ENCODE measurements at places on chromosomes 11 and 22.

GRCh38 chr22:22463855-22464540, 44.5 kb downstream of the ZNF280B start:
- peak; percentile 9 for DNase-seq

- DNase-seq, result no peak
These were observed 219.0 kb downstream of the CEP164 start for GRCh38 chr11:117546431-117547194.

DNA sequence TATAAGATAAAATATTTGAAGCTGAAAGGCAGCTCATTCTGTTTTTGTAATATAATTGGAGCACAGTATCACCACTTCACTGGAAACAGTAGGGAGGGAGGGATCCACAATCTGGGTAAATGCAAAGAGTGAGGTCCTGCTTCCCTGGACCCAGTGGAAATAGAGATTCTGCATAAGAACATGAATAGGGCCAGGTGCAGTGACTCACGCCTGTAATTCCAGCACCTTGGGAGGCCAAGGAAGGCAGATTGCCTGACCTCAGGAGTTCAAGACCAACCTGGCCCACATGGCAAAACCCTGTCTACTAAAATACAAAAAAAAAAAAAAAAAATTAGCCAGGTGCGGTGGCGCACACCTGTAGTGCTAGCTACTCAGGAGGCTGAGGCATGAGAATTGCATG, 143.7 kb downstream of the DBX1 start:
- no peak for DNase-seq

DNA sequence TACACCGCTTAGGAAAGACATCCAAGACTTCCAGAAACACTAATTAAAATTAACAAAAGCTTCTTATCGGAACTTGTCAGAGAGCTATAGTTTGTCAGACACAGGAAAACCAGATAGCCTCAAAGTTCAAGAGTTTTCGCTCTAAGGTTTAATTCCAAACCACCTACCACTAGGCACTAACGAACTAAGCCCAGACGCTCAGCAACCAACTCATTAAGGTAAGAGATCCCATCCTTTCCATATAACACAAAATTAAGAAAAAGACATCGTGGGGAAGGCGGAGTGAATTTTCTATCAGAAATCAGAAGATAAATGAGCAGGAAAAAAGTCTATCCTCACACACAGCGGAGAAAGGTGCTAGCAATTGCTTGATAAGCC, 382 bp downstream of the IMMP1L start:
- no peak for DNase-seq

DNA sequence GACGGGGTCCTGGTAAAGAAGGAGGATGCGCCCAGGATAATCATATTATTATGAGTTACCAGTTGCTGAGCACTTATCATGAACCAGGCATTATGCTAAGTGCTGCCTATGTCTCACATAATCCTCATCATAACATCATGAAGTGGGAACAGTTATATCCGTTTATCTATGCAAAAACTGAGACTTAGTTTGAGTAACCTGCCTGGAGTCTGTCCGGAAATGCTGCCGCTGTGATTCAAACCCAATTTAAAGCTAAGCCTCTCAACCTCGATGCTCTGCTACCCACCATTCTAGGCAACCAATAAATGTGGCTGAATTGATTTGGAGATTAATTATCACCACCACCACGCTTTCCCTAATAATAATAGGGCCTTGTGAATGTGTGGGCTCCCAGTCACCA, 111.5 kb upstream of the CLMP start:
- no peak for DNase-seq

DNA sequence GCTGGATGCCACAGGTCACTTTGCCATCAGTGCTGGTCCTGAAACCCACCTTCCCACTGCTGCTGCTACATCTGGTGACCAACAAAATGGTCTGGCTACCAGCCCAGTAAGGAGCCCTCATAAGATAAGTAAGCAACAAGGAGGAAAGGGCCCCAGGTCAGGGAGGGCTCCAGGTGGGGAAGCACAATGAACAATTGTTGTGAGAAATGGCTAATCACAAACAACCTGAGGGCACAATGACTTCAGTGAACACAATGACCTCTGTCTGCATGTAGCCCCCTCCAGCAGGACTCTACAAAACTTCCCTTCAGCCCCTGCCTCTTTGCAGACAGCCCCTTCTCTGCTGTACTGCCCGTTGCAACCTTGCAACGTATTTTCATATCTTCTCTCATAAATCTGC, 19.4 kb upstream of the FBLN1 start:
- DNase-seq, result no peak

- DNase-seq, result no peak
These were observed 25.5 kb downstream of the KCNJ5 start for GRCh38 chr11:128916681-128917080.

DNA sequence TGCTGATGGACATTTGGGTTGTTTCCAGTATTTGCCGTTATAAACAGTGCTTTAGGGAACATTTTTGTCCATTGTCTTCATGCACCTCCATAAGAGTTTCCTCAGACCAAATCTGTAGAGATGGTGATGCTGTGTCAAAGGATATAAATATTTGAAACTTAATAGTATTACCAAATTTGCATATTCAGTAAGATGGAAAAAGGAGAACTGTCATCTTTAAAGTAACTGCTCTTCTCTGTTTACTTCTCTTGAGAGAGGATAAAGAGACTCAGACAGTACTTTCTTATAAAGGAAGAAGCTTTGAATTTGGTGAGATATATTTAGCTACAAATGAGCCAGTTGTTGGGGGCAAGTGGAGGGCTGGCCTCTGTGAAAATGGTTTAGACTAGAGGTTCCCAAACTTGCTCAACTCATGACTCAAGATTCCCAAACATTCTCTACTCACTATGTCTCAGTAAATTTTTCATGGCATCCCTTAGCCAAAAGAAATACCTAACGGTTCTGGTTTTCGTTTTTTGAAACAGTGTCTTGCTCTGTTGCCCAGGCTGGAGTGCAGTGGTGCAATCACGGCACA, 26.2 kb downstream of the SHISA8 start:
- no peak for DNase-seq

DNA sequence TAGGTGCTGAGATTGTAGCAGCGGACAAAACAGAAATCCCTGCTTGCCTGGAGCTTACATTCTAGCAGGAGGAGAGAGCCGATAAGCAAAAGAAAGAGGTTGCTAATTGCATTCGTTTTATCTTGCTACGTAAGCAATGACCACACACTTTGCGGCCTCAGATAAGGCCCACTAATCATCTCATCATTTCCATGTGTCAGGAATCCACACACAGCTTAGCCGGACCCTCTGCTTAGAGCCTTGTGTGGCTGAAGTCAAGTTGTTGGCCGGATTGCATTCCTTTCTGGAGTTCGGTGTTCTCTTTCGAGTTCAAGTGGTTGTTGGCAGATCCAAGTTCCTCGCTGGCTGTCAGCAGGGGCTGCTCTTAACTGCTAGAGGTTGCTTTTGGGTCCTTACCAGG, 101.6 kb downstream of the CHST1 start:
- DNase-seq, result no peak

DNA sequence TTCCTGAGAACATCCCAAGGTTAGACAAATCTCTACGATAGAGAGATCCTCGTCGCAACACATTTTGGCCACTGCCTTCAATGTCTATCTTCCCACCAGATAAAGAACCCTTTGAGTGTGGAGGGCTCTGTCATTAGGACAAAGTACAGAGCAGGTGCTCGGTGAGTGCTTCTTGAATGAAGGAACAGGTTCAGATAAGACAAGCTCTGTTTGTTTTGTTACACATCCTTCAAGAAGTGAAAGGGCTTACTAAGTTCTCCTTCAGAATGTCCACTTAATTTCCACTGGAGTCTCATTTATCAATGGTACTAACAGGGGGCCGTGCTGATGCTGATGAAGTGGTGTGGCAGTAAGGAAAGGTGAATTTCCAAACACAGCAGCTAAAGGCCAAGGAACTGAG, 89.4 kb downstream of the SYN3 start:
- DNase-seq, result no peak

GRCh38 chr11:15988016-15988550, 368.3 kb downstream of the SOX6 start:
- DNase-seq, result no peak

DNA sequence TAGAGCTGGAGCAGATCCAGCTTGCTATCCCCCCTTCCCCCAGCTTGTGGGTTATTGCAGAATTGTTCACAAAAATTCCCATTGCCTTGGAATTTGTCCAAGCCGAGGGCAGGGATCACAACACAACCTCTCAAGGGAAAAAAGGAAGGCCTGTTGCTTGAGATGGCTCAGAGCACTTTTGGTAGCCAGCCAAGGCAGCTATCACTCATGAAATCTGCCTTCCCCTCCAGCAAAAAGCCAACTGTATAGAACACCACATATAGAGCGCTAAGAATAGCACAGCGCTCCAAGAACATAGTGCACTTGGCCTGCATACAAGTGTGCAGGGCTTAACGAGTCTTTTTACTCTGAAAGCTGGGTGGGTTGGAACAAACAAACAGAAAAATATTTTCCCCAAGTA, 46.2 kb downstream of the FAM83F start:
- DNase-seq, result no peak

- no peak for DNase-seq
These were observed 9.7 kb downstream of the MMP3 start for GRCh38 chr11:102833731-102834130.

GRCh38 chr11:118820412-118821357, 29.7 kb upstream of the DDX6 start:
- DNase-seq, result no peak

GRCh38 chr22:22839570-22840314, 47.9 kb upstream of the IGLL5 start:
- DNase-seq, result no peak

Measured in activated CD4-positive, alpha-beta T cell treated with anti-CD3 and anti-CD28 coated beads for 1 hour (primary cell).